T-helper 9 cell (primary cell): ENCODE measurements at places on chromosomes 3 and 15.

- DNase-seq, result no peak
Observed at GRCh38 chr3:177590826-177591225, 393.5 kb upstream of the TBL1XR1 start.

DNA sequence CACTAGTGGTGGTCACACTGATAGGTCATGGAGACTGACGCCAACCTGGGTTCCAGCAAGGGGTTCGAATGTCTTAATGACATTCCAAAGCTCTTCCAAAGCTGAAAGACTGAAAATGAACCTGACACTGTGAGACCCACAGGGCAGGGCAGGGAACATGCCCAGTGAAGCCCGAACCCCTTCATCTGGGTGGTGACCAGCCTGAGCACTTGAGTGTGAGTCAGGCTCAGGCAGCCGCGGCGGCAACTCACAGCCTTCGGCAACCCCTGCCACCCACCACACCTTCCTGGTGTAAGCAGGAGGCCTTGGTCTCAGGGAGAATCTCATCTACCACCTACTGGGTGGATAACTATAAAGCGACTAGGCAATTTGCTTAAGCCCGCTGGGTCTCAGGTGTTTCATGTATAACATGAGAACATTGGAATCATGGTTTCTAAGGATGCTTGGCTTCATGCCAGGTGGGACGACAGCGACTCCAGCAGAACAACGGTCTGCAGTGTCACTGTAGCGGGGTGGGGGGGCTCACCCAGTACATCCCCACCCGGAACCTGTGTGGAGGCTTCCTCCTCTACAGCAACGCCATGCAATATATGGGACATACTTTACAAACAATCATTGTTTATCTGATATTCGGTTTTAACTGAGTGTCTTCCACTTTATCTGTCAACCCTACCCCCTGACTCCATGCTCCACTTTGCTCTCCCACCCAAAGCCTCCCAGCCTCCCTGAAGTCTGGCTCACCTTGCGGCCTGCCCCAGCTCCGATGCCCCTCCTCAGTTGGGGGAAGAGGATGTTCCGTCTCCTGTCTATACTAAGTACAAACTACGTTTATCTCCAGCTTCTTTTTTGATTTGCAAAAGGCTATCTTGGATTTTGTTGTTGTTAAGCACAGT, 125.0 kb upstream of the MEF2A start:
- no peak for DNase-seq

GRCh38 chr15:57751177-57751800, 44.8 kb downstream of the POLR2M start:
- DNase-seq, result no peak

GRCh38 chr15:84785053-84785452, 32.1 kb upstream of the ALPK3 start:
- DNase-seq, result no peak

DNA sequence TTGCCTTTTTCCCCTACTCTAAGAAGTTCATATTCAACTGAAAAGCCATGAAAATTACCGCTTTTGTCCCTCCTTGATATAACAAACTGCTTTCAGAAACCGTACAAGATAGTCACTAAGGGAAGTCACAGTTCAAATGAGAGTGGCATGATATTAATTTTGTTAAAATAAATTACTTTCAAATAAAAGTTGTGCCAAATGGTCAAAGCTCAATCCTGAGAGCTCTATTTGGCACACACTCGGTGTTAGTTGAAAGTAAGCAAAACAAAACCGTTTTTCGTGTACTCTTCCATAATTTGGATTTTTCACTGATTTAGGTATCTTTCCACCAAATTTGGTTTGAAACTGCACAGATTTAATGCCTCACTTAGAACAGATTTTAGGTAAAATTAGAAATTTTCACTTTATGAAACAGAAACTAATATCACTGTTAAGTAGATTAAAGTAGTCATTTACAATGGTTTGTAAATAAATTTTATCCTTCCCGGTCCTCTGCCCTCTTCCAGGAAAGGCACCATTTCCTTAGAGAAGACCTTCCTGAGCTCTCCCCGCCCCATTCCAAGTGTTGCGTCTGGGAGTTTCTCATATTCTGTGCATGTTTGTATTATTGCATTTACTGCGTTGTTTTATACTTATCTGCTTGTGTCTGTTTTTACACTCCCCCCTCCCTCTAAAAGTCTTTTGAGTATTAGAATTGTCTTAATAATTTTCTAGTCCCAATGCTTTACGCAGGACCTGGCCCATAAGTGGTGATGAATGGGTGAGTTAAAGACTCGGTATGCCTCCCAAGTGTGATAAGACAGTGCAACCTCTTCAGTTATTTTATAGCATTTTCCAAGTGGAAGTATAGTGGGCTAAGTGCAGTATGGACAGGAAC, 853 bp downstream of the TCAIM start:
- DNase-seq, result no peak

GRCh38 chr15:84859144-84859543, 25.3 kb upstream of the SLC28A1 start:
- no peak for DNase-seq

- no peak for DNase-seq
Observed at GRCh38 chr15:101332061-101332467, 37.0 kb upstream of the SNRPA1 start.
